ENCODE measurements at places on chromosomes 1 and 21.

GRCh38 chr1:202283991-202284390 lies 57.7 kb downstream of the UBE2T start:
- DNase-seq, result no peak

- no peak for DNase-seq
Observed at GRCh38 chr1:29029667-29030066, 94.0 kb downstream of the TMEM200B start.

DNA sequence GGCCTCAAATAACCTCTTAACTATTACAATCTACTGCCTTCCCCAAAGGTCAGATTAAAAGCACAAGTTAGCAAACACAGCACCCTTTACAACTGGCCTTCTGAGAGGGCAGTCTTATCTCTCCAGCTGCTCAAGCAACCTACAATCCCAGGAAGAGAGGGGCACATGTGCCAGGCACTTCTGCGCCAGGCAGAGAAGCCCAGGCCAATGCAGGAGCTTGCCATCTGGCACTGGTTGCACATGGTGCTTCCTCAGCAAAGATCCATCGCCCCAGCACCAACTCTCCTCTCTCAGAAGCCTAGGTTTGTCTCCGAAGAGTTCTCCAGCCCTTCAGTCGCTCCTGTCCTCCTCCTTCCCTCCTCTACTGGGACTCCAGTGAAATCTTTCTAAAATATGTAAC lies 2.5 kb downstream of the STK40 start:
- DNase-seq, result no peak

GRCh38 chr1:54260810-54261209 lies 60.8 kb downstream of the MRPL37 start:
- no peak for DNase-seq

DNA sequence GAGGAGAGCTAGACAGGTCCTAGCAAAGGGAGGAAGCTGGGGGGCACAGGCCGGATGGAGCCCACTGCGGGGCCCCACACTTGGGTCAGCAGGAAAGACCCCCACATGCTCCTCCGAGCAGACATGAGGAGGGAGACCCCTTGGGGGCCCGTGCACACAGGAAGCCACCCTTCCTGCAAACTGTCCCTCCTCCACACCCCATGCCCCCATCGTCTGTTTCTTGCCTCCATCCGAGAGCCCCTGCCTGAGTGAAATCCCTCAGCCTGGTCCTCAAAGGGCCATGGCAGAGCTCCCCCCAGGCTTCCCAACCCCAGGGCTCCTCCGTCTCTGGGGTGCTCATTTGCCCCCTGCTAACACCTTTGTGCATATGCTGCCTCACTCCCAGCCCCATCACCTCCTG lies 168.0 kb downstream of the PRDM16 start:
- no peak for DNase-seq

DNA sequence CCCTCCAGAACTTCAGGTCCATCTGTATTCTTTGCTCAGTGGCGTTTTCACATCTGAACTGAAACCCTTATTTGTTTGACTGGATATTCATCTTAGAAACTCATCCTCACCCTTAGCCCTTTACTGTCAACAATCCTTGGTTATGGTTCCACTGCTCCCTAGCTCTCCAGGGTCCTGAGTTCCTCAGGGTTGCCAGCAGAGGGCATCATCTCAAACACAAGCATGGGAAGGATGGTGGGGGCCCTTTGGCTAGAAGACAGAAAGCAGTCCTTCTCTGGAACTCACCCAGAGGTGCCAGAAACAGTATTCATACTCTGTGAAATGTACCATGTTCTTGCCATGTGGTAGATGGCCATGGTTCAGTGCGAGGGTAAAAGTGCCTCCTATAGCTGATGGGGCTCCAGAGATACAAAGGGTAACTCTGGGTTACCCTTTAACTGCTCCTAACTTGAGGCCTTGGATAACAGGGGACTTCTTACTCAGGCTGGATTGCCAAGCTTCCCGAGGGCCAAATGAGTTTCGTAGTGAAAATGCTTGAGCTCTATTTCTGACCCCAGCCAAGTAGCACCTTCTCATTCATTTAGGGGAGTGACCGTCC lies 11.3 kb downstream of the NCSTN start:
- DNase-seq, result peak; percentile 56

- no peak for DNase-seq
Observed at GRCh38 chr1:222754366-222755139, 17.6 kb downstream of the FAM177B start.

GRCh38 chr1:241212628-241213027 lies 144.4 kb downstream of the RGS7 start:
- no peak for DNase-seq

DNA sequence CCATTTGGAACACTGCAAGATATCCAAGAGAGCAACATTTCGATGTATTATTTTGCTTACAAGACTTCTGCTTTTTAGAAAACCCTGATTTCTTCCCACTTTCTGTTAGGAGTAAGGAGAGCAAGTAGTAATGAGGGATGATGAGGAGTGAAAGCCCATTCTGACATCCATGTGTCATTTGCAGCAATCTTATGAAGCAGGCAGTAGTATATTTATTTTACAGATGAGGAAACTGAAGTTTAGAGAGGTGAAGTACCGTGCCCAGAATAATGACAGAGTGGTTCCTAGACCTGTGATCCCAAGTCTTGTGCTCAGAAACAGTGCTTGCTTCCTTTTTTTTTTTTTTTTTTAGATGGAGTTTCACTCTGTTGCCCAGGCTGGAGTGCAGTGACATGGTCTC lies 7.1 kb upstream of the ZSCAN20 start:
- DNase-seq, result no peak

DNA sequence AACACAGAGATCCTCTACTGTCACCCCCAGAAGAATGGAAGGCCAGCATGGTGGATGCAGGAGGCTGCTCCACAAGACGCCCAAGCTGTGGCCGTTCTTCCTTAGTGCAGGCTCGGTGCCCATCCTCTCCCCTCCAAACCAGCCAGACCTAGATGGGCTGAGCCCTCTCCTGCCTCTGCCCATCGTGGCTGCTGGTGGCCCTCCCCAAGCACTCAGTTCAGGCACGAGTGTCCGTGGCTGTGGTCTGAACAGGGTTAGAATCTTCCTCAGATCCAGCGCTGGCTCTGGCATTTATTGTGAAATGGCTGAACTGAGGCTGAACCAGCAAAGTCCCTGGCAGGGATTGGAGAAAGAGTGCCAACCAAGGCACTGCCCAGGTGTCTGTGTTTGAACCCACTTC lies 59.5 kb downstream of the TRIM11 start:
- DNase-seq, result no peak

- no peak for DNase-seq
Observed at GRCh38 chr1:56517404-56518130, 61.8 kb downstream of the PLPP3 start.

GRCh38 chr1:71583756-71584155 lies 502.9 kb upstream of the ZRANB2 start:
- peak; percentile 28 for DNase-seq

DNA sequence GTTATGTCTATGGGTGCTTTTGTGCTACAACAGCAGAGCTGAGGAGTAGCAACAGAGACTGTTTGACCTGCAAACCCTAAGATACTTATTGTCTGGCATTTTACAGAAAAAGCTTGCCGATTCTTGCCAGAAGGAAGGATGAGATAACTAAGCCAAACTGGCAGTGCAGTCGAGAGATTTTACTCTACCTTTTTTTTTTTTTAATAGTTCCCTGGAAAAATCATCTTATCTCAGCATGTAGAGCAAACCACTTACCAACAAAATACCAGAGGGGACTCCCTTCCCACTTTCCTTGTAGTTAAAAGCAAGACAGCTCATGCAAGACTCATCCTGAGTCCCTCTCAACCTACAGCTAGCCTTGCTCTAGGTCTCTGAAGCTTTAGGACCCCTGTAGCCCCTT lies 132.9 kb downstream of the SYT2 start:
- no peak for DNase-seq

- peak; percentile 51 for DNase-seq
Observed at GRCh38 chr1:6033986-6034749, 11.5 kb upstream of the KCNAB2 start.

GRCh38 chr1:74429580-74429979 lies 82.8 kb downstream of the LRRC53 start:
- no peak for DNase-seq

- no peak for DNase-seq
Observed at GRCh38 chr1:69377507-69377906, 190.2 kb upstream of the LRRC7 start.

GRCh38 chr1:218536296-218536986 lies 191.3 kb downstream of the TGFB2 start:
- no peak for DNase-seq
